ENCODE measurements at places on chromosomes 13 and 19. TPM values are rescaled to one million over a fixed set of nuclear protein-coding genes. Genes with fewer than 3 reads are reported as not detected.

Gene TMEM59L
- 124 TPM for polyA plus RNA-seq

Gene ZNF460
- polyA plus RNA-seq = 1.1 TPM

Gene NLRP11
- polyA plus RNA-seq = not detected

Gene ZNF579
- polyA plus RNA-seq = 16.2 TPM

Gene NUMBL
- 27.2 TPM for polyA plus RNA-seq

Gene CARM1
- polyA plus RNA-seq = 40.8 TPM

Gene IQCN
- polyA plus RNA-seq = 7.6 TPM

Gene LRFN3
- polyA plus RNA-seq = 18.4 TPM

Gene EID2B
- polyA plus RNA-seq = 5.3 TPM

Gene LRRC25
- 0.83 TPM for polyA plus RNA-seq

Gene FBXW9
- 10.7 TPM for polyA plus RNA-seq

Gene COMP
- not detected for polyA plus RNA-seq

Gene ZNF571
- polyA plus RNA-seq = 2.4 TPM

Gene FCER2
- not detected for polyA plus RNA-seq

Gene SELENOV
- 4.3 TPM for polyA plus RNA-seq

Gene OR4F17
- not detected for polyA plus RNA-seq

Gene FAM216B
- not detected for polyA plus RNA-seq

Gene ZNF534
- 0.27 TPM for polyA plus RNA-seq

Gene TRMT1
- polyA plus RNA-seq = 25.9 TPM

Gene PDE4C
- polyA plus RNA-seq = 0.25 TPM

Gene MEDAG
- 0.98 TPM for polyA plus RNA-seq
